Fibroblast of lung (primary cell): ENCODE measurements at places on chromosomes 7 and 10.

DNA sequence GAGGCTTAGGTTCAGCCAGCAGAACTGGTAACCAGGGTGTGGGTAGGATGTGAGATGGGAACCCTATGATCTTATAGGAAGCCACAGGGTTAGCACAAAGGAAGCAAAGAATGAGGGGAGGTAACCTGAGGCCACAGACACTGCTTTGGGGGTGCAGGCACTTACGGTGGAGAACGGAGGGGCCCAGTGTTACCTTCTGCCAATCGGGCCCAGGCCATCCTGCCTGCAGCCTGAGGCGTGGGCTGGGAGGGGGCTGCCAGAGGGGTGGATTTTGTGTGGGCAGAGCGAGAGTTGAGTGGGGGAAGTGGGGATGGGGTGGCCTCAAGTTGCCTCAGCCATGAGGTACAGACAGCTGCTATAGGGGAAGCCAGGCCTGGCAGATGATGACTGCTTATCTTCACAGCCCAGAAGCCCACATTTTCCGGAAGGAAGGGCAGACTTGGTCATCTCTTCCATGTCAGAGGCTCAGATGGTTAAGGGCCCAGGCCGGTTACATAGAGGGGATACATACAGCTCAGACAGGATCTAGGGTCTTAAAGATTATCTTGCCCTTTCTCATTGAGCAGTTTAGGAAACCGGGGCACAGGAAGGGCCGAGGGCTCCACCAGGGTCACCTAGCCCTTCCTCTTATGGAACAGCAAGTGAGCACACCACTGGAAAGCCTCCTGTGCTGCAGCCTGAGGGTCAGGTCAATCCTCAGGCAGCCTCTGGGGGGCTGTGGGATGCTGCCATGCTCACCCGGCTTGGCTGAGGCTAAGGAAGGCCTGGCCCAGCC is 24.4 kb upstream of the VSIR start:
- no peak for DNase-seq

DNA sequence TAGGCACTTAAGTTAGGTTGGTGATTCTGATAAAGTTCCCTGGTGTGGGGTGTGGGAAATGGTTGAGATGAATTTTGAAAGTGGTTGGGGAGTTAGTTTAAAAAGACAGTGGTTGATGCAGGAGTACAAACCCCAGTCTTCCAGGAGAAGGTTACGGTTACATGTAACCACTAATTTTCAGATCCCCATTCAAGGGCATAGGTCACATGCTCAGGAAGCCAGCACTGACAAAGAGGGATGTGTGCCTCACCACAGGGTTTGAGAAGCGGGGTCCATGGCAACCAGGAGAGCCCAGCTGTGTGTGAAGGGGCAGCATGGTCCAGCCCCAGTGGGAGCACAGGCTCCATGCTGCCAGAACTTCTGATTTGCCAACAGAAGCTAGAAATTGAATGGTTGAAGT is 144.2 kb downstream of the MDFIC start:
- no peak for DNase-seq

- DNase-seq, result peak; percentile 77
These were observed 50.0 kb upstream of the KMT2E start for GRCh38 chr7:104963991-104964385.

DNA sequence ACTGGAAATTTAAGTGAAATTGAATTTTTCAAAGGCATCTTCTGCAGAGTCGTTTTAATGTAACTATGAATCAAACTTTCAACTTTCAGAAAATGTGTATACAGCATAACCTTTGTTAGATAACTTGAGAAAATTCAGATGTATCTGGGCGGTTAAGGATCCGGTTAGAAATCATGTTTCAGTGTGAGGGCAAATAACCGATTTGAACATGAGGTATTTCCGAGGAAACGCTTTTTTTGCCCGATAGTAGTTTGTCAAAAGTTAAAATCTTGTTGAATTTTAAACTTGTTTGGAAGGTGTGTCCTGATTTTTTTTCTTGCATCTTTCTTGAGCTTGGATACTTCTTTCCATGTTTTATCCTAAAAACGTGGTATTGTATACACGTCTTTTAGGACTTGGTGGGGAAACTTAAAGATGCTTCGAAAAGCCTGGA is 1.3 kb upstream of the BMI1 start:
- DNase-seq, result no peak

DNA sequence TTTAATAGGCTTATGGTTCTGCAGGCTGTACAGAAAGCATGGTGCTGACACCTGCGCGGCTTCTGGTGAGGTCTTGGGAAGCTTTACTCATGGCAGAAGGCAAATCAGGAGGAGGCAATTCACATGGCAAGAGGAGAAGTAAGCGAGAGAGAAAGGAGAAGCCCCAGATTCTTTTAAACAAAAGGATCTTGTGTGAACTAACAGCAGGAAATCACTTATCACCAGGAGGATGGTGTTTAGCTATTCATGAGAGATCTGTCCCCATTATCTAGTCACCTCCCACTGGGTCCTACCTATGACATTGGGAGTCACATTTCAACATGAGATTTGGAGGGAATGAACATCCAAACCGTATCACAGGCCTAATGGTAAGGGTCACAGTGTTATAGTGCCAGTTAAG is 678.0 kb upstream of the KCND2 start:
- no peak for DNase-seq

DNA sequence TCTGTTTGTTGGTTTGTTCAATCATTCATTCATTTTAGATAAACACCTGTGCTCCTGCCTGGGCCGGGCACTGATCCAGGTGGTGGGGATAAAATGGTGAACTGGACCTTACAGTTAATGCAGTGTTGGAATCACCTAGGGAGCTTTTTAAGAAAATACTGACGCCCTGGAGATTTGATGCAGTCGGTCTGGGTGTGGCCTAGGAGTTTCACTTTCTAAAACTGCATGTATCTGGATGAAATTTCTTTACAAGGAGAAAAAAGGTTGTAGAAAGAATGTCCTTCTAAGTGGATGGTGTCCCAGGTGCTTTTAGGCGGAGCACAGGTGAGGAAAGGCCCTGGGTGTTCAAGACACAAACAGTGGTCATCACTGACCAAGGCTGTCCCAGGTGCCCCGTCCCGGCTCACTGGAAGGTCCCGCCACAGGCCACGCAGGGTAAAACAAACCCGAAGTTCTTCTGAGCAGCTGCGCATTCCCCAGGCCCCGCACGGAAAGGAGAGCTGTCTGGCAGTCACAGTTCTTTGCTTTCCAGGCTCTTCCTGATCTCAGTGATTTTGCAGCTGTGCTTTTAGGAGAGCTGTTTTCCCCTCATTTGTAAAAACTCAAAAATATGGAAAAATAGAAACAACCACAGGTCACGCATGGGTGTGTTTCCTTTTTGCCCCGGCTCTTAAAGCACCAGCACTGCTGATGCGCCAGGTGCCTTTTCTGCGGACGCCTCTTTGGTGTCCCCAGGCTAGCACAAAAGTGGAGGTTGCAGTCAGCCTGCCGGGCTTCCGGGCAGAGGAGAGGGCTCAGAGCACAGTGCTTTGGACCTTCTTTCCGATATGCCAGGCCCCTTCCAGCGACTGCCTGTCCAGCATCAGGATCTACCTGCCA is 161.9 kb downstream of the GRK5 start:
- no peak for DNase-seq

GRCh38 chr10:130816116-130816901 is 495.2 kb downstream of the TCERG1L start:
- DNase-seq, result no peak

- DNase-seq, result no peak
These were observed 143.8 kb downstream of the ZNF248 start for GRCh38 chr10:37713642-37714041.

DNA sequence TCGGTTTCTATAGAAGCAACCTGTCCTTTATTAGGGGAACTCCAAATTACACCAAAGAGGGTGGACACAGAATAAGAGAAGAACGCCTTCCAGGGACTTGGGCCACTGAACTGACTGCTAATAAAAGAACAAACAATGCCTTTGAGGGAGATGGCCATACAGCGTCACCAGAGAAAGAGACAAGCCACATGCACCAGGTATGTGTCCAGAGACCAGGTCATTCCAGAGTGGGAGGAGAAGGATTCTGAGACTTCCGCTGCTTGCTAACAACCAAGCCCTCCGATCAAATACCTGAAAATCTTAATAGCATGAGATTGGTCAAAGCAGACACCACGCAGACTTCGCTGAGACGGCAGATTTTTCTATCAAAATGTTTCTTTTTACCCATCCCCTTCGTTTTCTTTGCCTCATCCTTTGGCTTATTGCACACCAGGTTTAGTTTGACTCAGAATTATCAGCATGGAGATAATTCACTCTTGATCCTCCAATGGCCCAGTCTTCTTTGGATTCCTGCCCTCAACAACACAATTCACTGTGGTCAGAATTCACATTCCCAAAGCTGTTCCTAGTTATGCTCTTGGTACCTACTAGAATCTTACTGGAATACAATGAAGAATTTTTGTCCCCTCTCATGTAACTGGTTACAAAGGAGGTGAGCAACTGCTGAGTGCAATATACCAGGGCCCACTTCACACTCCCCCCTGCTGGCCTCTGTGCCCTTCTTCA is 87.4 kb upstream of the DDC start:
- DNase-seq, result no peak

- no peak for DNase-seq
These were observed 92.3 kb downstream of the CCDC7 start for GRCh38 chr10:32538256-32538655.

- DNase-seq, result no peak
These were observed 52.7 kb upstream of the VIPR2 start for GRCh38 chr7:159197066-159197975.

DNA sequence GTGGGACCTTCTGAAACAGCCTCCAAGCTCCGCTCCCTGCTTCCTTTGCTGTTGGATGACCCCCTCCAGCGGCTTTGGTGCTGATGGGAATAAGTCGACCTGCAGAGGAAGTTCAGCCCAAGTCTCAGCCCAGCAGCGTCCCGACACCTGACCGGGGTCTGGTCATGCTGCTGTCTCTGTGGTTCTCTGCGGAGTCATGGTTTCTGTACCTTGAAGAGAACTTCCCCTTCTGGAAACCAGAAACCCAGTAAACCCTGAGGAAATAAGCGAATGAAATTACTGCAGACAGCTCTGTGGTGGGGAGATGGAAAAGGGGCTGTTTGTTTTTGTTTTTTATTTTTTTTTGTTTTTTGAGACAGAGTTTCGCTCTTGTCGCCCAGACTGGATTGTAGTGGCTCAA is 18.3 kb upstream of the ZNF12 start:
- no peak for DNase-seq

- DNase-seq, result peak; percentile 51
These were observed 30.0 kb downstream of the LAMB1 start for GRCh38 chr7:107972941-107973376.

DNA sequence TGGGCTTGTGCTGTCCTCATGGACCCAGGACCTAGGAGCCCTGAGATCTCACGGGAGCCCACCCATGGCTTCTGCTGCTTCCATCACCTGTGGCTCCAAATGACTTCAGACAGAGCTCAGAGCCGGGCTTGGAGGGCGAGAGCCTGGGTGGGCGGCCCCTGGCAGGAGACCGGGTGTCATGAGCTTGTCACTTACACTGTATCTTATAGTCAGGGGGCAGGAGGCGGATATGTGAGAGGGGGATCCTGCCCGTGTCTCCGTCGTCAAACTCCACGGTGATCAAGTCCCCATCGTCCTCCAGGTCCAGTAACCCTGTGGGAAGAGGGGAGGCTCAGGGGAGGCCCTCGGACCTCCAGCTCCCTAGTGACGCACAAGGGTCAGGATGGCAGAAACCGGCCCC is 33.0 kb downstream of the SLC29A4 start:
- no peak for DNase-seq

DNA sequence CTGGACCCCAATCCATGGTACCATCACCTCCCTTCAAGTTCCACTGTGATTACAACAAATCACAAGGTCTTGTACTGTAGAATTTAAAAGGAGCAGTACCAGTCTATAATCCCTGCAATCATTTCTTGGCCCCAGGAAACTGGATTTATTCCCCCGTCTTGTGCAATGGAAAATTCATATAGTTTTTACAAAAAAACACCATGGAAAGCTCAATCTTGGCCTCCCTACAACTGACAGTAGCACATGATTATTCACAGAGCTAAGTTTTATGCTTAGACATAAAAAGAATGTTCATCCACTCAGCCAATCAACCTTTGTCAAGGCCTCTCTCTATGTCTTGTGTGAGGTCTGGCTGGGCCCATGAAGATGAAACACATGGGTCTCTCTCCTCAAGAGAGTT is 10.2 kb downstream of the DGKI start:
- DNase-seq, result no peak

DNA sequence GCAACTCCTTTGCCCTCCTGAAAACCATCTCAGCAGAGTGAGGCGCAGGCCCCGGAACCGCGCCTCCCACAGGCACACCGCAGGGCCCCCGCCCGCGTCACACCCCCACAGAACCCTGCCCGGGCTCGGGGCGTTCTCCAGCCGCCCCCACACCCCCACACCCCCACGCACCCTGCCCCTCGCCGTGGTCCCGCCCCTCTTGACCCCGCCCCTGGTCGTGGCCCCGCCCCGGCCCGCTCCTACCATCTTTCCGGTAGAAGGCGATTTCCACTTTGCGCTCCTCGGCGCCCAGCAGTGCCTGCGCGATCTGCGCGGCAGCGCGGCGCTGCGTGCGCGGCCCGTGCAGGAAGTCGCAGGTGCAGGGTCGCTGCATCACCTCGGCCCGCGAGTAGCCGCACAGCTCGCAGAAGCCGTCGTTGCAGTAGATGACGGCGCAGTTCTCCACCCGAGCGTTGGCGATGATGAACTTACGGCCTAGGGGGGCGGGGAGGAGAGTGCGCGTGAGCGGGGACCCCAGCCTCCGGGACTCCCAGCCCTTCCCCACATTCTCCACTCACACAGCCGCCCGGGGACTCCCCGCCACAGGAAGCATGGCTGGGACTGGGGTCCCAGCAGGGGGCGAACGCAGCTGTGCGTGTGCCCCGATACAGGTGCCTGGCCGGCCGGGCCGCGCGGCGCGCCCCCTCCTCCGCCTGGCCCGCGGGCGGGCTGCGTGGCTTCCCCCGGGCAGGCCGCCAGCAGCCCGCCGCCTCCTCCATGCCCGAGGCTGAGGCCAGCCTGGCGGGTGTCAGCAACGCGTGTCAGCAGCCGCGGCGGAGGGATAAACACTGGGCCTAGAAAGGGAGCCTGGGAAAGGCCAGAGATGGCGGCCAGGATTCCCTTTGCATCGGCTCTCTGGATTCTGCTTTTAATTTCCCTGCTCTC is 3.4 kb downstream of the KCNH2 start:
- no peak for DNase-seq

DNA sequence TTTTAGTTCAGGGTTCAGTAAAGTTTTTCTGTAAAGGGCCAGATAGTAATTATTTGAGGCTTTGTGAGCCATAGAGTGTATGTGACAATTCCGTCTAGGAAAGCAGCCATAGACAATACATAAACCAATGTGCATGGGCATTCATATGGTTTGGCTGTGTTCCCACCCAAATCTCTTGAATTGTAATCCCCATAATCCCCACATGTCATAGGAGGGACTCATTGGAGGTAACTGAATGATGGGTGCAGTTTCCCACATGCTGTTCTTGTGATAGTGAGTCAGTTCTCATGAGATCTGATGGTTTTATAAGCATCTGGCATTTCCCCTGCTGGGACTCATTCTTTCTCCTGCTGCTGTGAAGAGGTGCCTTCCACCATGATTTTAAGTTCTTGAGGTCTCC is 29.9 kb downstream of the SEC61G start:
- no peak for DNase-seq
